ENCODE measurements at places on chromosomes 11 and 22.

GRCh38 chr11:72497731-72498130 lies 63.4 kb upstream of the CLPB start:
- no peak for DNase-seq

- DNase-seq = no peak
Measured at GRCh38 chr11:77231800-77232199, 69.7 kb downstream of the GDPD4 start.

DNA sequence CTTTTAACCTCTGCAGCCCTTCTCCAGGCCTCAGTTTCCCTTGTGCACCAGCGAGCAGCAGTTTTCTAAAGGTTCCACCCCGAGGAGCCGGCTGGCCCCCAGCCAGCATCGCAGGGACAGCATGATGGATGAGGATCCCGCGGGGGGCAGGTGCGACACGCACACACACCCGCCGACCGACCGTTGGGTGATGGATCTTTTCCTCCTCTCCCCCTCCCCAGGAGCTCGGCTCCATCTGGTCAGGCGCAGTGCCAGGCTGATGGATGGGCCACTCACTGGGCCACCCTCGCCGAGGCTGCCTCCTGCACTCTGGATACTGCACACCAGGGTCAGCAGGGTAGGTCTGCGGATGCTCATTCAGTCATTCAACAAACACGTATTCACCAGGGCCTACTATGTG lies 12.8 kb upstream of the CABP7 start:
- no peak for DNase-seq

DNA sequence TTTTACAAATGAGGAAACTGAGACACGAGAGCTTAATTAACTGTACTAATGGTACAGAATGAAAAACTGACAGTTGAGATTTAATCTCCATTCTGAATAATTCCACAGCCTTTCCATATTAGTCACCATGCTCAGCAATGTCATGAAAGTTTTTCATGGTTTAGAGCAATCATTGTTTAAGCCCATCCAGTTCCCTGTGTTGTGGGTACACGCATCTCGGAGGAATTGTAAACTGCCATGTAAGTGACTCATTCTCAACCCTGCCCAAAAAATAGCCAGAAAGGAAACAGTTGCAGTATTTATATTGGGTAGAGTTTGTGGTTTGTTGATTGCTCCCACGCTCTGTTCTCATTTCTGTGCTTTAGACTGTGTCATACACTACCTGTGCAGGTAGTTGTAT lies 1790.8 kb downstream of the LRRC4C start:
- no peak for DNase-seq

GRCh38 chr22:46389081-46389480 lies 53.6 kb downstream of the TRMU start:
- no peak for DNase-seq

DNA sequence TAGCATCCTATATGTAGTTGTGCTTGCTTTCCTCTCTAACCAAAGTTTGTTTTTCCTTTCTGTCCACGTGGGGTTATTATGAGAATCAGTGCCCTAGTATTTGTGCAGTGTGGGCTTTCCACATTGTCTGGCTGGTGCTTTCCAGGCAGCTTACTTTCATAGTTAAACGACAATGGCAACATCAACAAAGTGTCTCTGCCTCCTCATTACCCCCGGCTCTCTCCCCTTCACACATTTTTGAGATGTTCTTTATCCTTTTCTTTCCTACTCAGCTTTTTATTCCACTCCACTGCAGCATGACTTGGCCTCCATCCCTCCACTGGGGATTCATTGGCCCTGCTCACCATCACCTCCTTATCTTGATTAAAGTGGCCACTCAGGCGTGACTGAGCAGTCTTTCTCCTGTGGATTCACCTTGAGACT lies 19.1 kb downstream of the SPECC1L start:
- peak; percentile 29 for DNase-seq

DNA sequence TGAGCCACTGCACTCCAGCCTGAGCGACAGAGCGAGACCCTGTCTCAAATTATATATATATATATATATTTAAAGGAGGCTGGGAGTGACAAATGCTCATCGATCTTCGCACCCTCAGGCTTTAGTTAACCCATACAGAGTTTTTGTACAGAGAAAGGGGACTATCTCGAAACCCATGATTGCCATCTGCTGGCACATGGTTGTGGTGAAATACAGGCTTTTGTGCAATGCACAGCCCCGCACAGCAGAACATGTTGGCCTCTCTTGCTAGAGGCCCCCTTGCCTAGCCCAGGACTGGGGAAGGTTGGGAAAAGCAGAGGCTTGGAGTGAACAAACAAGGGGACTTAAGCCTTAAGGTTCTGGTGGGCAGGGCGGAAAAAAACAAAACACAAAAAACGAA lies 3.6 kb downstream of the MYBPC3 start:
- DNase-seq = no peak

DNA sequence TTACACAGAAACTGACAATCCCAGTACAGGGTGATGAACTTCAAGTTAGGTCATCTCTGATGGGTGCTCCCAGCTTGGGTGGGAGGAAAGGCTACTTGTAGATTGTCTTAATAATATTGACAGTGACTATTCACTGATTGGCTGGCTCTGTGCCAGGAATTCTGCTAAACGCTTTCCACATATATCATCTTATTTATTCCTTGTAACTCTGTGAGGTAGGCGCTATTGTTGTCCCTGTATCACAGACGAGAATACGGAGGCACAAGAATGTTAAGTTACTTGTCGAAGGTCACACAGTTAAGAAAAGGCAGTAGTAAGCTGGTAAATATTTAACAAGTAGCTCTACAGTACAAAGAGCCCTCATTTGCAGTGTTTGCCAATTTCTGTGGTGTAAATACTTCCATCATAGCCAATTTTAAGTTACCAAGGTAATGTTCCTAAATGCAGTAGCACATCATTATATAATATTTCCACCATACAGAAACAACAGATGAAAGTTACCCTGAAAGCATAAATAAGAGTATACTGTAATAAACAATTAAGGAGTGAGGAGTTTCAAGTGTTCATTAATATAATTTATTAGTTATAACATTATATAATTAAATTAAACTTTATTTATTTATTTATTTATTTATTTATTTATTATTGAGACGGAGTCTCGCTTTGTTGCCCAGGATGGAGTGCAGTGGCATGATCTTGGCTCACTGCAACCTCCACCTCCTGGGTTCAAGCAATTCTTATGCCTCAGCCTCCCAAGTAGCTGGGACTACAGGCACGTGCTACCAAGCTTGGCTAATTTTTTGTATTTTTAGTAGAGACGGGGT lies 11.5 kb upstream of the TIMP3 start:
- DNase-seq = no peak

DNA sequence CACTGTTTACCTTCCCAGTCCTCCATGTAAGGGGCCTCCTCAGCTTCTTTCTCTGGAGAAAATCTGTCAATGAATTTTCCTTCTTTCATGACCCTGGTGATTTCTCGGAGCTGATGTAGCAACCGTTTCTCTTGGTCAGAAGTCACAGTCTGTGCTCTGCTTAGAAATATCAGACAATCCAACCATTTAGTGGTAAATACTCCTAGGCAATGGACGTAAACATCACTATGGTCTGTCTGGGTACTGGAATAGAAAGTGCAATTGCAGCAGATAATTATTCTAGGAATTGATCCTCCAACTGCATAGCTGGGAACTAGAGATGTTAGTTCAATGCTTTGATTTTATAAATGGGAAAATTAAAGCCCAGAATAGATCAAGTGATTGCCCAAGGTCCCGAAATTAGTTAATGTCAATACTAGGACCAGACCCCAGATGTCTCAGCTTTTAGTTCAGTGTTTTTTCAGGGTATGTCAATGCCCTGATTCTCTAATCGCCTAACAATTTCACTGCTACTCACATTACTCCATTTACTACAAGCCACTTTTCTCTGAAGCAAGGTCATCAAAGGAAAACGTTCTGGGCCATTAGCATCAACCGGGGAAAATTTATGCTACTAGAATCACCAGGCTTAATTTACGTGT lies 42.1 kb downstream of the RIC3 start:
- no peak for DNase-seq

GRCh38 chr11:450809-451451 lies 851 bp downstream of the PTDSS2 start:
- peak; percentile 58 for DNase-seq

GRCh38 chr11:40716344-40717130 lies 742.9 kb downstream of the LRRC4C start:
- peak; percentile 7 for DNase-seq

- DNase-seq = no peak
Measured at GRCh38 chr11:116881143-116881542, 43.7 kb upstream of the APOA1 start.

GRCh38 chr22:36737776-36738175 lies 34.2 kb upstream of the CACNG2 start:
- no peak for DNase-seq

DNA sequence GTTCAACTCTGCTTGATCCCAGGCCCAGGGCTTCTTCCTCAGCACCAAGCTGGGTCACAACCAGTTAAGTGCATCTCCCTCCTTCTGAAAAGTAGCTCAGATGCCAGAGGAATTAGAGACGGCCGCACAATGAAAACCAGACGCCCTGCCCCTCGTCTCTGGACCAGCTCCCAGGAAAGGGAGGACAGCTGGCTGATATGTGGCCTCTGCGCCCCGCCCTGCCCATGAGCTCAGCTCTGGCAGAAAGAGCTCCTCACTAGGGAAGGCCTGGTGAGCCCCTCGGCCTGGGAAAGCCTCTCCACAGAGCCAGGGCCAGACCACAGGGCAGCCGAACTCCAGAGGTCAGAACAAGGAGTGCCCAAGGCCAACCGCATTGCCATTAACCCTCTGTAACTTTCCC lies 18.1 kb upstream of the SCGB1A1 start:
- peak; percentile 89 for DNase-seq

DNA sequence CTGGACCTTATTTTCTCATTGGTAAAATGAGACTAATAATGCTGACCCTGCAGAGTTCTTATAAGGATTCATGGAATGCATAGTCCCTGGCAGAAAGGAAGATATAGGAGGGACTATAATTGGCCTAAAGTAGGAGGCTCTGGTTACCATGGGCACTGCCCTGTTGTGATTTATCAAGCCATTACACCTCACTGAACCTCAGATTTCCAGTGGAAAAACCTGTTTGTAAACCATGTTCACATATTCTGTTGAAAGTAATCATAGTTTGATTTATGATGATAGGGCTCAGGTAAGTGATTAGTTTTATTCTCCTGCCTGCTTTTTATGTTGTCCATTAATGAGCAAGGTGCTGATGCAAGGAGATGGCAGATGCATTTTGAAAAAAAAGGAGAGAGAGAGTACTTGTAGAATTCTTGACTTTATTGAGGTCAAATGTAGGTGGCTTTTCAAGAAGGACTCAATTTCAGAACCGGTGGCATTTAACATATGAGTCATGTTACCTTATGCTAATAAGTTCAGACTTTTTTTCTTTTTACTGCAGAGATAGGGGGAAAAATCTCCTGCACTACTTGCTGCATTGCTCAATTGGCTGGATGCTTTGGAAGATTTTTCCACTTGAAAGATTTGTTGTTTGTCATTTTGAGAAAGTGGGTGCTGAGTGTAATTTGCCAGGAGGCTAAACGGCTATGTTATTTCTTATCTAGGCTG lies 14.6 kb downstream of the NF2 start:
- no peak for DNase-seq

DNA sequence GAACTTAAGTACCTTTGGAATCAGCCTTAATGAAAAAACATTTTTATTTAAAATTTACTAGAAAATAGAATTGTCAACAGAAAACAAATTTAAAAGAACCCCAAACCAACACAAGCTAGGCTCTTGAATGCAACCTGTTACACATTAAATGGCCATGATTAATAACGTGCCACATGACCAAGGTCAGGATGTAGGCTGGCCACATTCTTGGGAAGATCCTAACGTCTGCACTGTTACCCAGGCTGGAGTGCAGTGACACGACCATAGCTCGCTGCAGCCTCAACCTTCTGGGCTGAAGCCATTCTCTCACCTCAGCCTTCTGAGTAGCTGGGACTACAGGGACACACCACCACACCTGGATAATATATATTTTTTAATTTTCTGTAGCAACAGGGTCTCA lies 126.4 kb upstream of the APOA1 start:
- no peak for DNase-seq
